Right cardiac atrium (tissue), 5 donors: ENCODE measurements at places on chromosomes 6 and 20.

DNA sequence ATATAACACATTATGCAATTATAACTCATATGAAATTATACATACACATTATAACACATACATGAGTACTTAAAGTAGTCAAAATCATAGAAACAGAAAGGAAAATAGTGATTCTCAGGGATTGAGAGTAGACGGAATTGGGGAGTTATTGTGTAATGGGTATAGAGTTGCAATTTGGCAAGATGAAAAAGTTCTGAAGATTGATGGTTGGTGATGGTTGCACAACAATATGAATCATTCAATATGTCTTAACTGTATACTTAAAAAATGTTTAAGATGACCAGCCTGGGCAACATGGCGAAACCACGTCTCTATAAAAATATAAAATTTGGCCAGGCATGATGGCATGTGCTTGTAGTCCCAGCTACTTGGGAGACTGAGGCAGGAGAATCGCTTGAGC lies 372.7 kb downstream of the CDKAL1 start:
- no peak for DNase-seq

DNA sequence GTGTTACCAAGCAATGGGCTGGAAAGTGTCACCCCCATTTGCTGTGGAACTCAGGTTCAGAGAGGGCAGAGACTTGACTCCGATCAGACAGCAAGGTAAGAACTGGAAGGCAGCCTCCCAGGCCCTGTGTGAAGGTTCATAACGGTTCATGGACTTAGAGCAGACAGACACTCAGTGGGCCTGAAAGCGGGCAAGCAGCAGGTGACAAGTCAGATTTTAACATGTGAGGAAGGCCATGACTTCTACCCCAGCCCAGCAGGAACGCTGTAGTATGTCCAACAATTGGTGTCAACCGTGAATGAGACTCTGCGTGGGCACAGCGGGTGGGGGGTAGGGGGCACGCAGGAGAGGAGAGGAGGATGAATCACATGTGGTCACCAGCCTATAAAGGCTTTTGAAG lies 217.6 kb upstream of the SNX9 start:
- DNase-seq = no peak

- no peak for DNase-seq
Observed at GRCh38 chr6:119079283-119079809, 882 bp upstream of the FAM184A start.

DNA sequence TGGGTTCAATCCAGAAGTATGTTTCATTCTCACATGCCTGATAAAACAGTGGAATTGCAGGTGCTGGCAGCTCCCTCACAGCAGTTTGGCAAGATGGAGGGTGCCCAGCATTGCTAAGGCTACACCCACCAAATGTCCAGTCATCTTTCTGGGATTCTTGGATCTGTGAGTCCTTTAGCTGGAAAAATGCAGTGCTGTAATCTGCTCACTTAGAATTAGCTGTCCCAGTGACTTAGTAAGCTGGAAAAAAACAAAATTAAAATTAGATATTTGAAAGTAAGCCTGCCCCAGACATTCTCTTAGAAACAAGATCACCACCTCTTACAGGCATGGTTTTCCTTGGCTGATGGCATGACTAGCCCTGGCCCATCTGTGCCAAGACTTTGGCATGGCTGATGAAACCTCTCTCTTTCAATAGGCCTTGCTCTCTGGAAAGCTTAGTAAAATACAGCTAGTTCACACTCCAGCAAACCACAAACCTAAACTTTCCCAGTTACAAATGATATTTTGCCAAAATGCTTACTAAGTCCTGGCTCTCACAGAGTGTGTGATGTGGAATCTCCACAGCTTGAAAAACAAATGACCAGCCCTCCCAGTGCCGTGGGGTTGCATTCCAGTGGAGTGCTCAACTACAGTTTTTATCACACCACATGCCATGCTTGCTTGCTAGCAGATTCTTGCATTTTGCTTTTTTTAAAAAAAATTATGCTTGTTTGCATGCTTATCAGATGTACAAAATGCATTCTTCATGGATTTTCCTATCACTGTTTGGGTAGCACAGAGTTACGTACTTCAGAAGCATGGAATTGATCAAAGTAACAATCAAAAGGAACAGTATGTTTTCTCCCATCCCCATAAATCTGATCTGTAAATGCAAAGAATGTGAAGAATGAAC lies 261.5 kb downstream of the EYA4 start:
- peak; percentile 66 for DNase-seq

GRCh38 chr6:145761584-145761983 lies 26.3 kb upstream of the EPM2A start:
- no peak for DNase-seq

DNA sequence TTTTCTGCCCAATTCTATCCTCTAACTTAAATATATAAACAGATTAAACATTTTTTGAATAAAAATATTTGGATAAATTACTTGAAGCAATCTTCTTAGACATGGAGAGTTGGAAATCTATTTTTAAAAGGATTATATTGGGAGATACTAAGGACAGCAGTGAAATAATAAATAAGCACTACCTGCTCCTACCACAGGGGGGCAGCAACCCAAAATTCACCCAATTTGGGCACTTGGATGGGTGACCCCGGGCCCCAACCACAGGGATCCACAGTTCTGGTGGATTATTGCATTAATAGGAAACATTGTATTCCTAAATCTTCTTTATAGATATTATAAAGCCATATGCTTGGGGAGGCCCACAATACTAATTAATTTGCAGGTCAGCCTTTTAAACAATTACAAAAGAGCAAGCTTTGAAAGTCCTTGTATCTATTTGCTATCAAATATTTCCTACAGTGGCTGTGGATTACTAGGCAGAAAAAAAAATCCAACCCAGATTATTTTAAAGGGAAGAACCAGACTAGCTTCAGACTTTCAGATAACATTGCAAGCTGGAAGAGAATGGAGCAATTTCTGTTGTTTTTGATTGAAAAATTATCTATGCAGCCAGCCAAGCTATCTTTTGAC lies 66.4 kb upstream of the PDE10A start:
- no peak for DNase-seq

DNA sequence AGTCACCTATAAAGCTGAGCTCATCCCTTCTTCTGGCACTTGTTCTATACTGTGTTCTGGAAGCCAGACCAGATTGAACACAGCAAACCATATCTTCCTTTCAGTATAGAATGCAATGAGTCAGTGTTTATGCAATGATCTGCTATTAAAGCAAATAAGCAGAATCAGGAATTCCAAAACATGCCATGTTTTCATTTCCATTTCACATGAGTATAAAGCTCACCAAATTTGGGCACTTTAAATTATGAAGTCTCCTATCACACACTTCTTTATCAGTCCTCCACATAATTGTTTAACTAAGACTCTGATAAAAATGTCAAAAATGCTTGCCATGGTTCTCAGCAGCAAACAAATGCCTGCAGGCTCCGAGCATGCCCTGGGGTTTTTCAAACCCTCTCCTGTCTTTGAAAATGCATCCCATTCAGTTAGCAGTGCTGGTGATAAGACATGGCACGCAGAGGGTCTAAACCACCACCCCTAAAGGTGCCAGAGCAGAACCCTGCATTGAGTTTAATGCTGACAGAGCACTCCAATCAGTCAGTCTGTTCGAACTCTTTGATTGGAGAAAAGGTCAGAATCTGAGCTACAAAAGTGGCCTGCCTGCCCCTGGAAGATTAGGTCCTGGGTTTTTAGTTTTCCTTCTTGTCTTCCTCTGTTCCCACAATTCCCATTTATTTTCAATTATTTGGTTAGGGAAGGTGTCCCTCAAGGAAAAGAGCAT lies 234.1 kb downstream of the GMPR start:
- DNase-seq = no peak

DNA sequence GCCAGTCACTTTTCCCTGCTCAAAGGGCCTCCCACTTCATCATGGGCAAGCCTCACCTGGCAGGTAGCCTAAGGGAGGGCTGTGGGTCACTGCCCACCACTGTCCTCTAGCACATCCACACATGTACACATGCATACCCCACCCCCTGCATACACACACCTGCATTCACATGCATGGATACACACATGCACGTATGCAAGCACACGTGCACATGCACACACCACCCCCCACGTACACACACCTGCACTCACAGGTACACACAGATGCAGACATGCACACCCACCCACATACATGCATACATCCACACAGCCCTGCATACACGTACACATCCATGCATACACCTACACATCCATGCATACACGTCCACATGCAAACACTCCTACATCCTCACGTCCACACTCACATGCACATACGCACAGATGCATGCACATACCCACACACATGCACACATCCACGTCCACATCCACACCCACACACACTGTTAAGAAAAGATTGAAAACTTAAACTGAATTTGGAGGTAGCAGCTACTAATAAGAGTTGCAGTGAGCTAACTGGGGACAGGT lies 14.0 kb upstream of the EXOC2 start:
- DNase-seq = no peak

DNA sequence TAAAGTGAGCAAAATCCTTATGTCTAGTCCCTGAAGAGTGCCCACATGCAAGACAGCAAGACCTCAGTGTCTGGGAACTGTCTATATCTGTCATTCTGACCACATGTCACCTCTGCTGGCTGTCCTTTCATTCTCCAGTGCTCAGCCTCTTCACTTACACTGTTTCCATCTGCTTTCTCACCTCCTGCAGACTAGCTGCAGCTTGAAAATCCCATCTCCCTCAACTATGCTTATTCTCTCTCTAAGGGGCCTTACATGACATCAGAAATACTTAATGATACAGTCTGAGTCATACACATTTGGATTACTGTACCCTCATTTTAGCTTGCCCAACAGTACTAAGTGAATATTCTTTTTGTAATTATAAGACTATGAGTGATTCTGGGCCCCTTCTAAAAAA lies 587.8 kb downstream of the EPM2A start:
- no peak for DNase-seq

GRCh38 chr20:49352751-49353150 lies 74.9 kb upstream of the ZNFX1 start:
- no peak for DNase-seq

- no peak for DNase-seq
Observed at GRCh38 chr20:11366660-11367059, 551.0 kb upstream of the BTBD3 start.

DNA sequence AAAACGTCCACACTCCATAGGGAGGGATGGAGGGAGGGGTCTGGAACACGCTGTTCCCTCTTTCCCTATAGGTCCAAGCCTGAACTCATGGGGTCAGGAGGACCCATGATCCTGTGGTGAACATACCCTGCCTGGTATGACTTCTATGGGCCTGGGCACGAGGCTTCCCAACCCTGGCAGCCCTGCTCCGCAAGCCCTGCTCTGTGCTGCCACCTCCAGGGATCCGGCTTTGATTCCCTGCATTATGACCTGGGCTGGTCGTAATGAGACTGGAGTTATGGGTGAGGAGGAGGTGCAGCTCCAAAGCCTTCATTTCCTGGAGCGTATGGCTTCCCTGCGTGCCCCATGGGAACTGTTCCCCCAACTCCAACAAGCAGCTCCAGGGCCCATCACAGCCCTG lies 54.9 kb downstream of the CDH22 start:
- DNase-seq = no peak

GRCh38 chr6:10441004-10441654 lies 26.3 kb upstream of the TFAP2A start:
- DNase-seq = no peak

DNA sequence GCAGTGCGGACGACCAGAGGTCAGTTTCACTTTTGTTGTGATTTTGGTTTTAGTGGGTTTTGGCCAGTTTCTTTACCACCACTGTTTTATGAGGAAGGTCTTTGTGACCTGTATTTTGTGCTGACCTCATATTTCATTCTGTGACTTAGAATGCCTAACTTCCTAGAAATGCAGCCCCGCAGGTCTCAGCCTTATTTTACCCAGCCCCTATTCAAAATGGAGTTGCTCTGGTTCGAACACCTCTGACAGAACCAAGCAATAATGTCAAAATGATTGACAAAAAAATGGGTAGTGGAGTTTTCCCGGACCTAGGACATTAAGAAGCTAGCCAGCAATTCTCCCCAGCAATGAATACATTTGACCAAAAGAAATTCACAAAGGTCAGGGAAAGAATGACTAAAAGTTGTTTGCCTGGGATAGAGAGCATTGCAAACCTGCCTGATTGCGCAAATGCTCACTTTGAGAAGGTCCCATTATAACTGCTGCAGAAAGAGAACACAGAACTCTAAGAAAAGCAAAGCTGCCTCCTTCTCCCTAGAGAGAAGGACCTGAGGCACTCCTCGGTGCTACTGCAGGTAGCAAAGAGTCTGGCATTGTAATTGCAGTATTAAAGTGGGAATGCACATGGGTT lies 288.8 kb downstream of the ADGB start:
- DNase-seq = no peak

DNA sequence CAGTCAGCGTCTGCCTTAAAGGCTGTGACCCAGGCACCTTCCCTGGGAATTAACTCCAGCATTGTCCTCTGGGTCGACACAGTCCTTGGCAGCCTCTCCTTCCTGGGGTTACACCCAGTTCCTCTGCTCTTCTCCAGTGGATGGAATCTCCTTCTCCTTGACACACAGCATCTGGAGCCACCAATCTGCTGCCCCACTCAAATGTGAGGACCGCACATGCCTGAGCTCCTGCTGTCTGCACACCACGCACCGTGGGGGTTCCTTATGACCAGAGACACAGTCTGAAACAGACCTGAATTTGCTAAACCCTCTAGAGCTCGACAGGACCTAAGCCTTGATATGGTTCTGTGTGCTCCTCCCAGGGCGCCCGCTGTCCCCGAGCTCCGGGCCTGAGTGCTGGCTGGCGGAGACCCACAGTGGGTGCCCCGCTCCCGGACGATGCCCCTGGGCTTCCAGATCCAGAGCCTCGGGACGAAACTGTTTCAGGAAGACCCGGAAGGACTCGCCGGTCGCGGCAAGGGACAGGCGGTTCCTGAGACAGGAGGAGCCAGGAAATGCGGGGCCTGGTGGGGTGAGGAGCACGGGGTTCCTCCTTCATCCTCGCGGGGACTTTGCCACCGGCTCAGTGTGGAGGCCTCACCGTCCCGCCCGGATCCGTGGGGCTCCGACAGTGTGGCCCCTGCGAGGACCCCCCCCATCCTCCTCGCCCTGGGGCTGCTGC lies 2.5 kb upstream of the RAET1G start:
- peak; percentile 70 for DNase-seq

GRCh38 chr20:11496380-11496779 lies 421.3 kb upstream of the BTBD3 start:
- no peak for DNase-seq

DNA sequence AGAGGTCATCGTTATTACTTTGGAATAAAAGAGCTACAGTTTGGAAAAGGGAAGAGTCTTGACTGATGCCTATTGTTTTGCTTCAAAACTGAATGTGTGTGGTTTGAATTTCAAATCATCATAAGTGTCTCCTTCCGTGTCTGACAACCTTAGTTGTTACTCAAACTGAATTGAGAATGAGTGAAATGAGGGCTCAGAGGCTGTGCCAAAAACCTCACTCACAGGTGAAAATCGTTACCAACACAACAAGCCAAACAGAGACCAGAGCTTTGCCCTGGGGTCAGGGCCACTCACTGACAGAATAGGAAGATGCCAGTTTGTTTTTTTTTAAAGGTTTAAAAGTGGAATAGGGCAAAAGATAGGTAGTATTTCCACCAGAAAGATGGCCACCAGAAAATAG lies 15.2 kb upstream of the SIRT5 start:
- no peak for DNase-seq

DNA sequence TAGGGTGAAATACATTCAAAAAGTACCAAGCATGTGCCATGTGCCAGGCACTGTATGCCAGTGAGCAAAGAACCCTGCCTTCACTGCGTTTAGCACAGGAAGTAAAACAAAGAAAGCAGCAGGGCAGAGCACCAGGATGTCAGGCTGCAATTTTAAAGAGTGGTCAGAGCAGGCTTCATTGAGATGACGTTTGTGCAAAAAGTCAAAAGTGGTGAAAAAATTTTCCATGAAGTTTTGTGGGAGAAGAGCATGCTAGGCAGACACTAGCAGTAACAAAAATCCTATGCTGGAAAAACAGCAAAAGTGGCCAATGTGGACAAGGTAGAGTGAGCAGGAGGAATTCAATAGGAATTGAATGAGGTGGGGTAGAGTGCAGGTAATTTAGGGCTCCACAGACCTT lies 31.3 kb downstream of the AKIRIN2 start:
- no peak for DNase-seq
